ENCODE measurements at places on chromosomes 3 and 15.

DNA sequence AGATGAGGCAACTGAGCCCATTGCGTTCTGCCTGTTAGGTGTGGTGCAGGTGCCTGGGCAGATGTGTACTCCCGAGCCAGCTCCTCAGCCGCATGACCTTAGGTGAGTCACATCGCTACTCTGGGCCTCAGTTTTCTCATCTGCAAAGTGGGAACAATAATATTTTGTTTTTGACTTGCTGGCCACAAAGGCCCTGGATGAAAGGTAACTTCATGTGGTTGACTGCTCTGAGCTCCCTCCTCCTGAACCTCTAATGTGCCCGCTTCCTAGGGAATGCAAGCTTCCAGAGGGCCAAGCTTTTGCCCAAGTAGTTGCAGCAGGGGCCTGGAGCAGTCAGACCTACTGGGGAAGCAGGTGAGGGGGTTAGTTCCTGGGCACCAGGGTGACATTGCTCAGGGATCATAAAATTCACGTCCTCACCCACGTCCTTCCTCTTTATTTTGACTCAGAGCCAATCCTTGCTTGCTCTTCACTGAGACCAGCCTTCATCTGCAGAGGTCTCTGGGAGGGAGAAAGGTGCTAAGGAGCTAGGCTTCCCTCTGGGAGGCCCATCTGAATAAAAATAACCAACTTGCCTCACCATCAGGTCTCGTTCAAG is 149.0 kb upstream of the TLE3 start:
- DNase-seq, result no peak

- no peak for DNase-seq
Observed at GRCh38 chr3:105656651-105657504, 211.9 kb downstream of the CBLB start.

DNA sequence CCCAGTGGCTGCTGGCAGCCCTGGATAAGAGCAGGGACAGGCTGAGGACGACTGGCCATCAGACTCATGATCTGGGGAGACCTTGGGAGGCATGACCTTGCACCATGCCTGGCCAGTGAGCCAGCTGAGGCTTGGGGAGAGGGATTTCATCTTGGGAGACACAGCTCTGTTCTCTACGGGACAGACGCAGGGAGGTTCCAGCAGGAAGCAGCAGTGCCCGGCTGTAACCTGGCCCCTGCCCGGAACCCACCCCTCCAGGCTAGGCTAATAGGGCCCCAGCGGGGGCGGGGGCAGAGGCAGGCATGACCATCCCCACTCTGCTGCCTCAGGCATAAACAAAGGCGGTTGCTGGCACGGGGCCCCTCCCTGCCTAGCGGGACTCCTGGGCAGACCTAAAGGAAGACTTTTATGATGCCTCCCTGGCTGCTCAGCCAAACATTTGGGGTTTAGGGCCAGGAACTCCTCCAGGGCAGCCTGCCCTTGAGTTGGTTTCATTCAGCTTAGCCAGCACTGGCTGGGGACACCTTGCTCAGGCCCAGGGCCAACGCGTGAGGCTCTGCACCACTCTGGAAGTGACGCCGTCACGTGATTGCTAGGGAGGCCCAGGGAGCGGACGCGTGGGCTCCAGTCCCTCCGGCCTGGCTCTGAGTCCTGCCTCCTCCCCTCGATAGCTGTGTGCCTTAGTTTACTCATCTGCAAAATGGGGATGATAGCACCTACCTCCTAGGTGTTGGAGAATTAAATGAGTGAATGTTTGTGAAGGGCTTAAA is 27.6 kb downstream of the HDAC11 start:
- DNase-seq, result no peak

DNA sequence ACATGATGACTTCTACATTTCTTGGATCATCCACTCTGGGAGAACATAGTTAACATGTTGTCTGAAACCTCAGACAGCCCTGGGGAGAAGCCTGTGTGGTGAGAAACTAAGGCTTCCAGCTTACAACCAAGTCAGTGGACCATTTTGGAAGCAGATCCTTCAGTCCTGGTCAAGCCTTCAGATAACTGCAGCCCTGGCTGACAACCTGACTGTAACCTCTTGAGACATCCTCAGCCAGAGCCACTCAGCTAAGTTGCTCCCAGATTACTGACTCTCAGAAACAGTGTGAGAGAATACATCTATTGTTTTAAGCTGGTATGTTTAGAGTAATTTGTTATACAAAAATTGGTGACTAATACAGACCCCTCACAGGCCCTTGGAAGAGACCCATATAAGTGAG is 50.9 kb upstream of the KPNA4 start:
- no peak for DNase-seq

GRCh38 chr3:62724503-62724902 is 150.7 kb downstream of the CADPS start:
- no peak for DNase-seq

All from activated CD4-positive, alpha-beta T cell treated with anti-CD3 and anti-CD28 coated beads for 36 hours (primary cell).